AG20443 (cell line): ENCODE measurements at places on chromosomes 11 and 22.
A peak's percentile ranks its signal among the peaks of the same experiment; 100 is the strongest.

- peak; percentile 23 for DNase-seq
Measured at GRCh38 chr22:33328789-33329296, 270.7 kb upstream of the SYN3 start.

DNA sequence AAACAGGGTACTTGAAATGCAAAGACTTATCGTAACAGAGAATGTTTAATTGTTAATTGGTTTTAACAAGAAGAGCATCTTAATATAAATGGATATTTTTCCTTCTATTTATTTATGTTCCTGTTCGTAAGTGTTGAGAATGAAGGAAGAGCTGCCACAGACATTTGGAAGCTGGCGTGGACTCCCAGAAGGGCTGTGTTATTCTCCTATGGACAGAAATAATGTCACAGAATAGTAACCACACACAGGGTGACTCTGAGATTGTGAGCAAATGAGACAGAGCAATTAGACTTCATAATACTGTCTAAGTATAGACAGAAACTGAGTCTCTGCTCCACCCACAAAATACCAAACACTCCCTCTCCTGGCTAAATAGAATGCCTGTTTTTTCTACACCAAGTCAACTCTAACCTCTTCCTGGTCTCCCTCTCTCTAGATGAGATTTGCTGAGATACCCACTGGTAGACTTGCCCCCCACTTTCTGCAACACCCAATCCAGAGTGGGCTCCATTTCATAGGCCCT lies 6.1 kb downstream of the APOL3 start:
- DNase-seq: no peak

DNA sequence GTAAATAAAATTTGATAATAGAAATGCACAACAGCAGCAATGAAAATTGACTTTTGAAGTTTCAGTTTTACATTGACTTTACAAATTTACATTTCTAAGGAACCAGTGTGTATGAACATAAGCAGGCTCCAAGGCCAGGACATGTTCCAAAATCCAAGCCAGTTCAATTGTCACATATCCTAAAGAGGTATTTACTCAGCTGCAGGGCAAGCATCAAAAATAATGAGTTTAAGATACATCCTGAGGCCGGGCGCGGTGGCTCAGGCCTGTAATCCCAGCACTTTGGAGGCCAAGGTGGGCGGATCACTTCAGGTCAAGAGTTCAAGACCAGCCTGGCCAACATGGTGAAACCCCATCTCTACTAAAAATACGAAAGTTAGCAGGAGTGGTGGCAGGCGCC lies 39.0 kb upstream of the AKIP1 start:
- no peak for DNase-seq

DNA sequence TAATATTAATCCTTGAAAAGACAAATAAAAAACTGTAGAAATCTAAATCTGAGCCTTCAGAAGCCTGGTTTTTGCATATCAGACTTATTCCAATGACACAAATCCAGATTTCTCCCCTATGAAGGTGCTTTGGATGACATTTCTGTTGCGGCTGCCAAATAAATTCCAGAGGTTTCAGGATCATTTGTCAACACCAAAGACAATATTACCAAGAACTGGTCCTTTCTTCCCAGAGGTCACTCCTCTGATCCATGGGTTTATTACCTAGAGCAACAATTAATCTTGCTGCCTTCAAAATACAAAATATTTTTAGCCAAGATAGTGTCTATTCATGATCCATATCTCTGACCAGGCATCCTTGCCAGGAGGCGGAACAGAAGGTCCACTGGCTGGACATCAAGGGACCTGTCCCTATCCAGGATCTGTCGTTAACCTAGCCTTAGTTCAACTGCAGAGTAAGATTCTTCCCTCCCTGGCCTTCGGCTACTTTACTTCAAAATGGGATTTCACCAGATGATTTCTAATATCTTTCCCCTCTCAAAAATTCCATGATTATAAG lies 4.9 kb downstream of the CADM1 start:
- no peak for DNase-seq

DNA sequence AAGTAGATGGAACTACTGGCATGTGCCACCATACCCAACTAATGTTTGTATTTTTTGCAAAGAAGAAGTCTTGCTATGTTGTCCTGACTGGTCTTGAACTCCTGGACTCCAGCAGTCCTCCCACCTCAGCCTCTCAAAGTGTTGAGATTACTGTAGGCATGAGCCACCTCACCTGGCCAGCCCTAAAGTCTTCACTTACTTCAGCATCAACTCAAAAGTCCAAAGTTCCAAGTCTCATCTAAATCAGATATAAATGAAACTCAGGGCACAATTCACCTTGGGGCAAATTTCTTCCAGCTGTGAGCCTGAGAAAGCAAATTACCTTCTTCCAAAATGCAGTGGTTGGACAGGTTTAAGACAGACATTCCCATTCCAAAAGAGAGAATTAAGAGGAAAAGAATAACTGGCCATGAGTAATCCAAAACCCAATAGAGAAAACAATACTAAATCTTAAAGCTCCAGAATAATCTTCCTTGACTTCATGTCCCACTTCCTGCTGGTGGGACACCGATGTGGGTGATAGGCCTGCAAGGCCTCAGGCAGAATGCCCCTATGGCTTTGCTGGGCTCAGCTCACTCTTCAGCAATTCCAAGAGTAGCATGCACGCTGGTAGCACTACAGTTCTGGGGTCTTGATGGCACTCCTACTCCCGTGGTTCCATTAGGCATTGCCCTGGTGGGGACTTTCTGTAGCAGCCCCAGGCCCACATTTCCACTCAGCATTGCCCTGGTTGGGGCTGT lies 50.3 kb downstream of the TUG1 start:
- no peak for DNase-seq

- no peak for DNase-seq
Measured at GRCh38 chr22:49197505-49197904, 630.2 kb downstream of the BRD1 start.

DNA sequence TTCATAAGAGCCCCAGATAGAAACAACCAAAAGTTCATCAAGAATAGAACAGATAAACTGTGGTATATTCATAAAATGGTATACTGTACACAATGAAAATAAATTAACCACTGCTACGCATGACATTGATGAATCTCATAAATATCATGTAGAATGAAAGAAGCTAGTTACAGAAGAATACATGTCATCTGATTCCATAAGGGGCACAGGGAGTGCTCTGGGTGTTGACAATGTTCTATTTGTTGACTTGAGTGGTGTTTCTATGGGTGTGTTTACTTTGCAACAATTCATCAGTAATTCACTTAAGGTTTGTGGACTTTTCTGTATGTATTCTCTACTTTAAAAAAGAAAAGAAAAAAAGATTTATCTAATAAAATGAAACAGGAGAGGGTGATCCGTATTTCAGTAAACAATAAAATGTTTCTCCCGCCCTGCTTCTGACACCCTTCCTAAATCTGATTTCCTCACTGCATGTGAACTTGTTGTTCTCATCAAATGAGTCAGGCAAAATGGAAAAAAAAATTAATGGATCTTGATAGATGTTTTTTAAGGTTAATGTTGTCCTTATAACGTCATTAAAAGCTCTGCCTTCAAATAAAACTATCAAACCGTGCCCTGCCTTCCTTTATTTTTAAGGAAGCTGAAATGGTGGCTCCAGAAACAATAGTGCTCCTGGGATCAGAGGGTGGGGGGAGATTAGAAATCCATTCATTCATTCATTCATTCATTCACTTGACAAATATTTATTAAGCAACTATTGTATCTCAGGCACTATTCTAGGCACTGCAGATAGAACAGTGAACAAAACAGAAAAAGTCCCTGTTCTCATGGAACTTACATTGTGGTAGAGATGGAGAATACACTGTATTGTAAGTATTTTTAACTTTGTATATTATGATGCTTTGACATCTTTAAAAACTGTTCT lies 77.2 kb upstream of the CD44 start:
- DNase-seq: no peak

DNA sequence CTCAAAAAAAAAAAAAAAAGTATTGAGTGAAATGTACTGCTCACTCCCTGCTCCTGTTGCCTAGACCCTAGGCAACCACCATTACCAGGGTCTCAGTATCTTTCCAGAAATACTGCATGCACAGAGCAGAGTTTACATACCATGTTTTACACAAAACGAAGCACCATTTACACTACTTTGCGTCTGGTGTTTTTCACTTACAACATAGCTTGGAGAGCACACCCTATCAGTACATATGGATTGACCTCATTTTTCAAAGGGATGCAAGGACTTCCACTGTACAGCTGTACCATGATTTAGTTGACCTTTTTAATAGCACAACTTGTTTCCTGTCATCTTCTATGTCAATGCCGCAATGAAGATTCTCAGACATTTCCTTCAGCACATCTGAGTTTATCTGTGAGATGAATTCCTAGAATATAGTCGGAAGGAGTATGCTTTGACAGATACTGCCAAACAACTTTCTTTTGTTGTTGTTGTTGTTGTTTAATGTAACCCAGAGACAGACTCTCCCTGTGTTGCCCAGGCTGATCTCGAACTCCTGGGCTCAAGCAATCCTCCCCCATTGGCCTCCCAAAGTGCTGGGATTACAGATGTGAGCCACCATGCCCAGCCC lies 6.1 kb downstream of the MYH9 start:
- no peak for DNase-seq

DNA sequence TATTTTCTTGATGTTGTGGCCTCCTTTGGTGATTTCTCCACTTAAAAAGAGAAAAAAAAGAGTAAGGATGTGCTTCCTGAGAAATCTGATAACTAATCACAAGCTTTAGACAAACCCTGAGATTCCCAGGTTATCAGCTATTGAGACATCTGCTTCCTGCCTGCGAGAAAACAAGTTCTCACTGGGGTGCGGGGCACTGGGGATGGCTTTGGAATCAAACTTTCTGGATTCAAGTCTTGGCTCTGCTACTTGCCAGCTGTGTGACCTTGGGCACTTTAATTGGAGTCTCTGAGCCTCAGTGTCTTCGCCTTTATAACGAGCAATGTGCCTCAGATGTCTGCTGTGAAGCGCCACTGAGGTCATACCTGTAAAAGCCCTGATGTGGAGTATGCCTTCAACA lies 152.5 kb upstream of the NAV2 start:
- no peak for DNase-seq

DNA sequence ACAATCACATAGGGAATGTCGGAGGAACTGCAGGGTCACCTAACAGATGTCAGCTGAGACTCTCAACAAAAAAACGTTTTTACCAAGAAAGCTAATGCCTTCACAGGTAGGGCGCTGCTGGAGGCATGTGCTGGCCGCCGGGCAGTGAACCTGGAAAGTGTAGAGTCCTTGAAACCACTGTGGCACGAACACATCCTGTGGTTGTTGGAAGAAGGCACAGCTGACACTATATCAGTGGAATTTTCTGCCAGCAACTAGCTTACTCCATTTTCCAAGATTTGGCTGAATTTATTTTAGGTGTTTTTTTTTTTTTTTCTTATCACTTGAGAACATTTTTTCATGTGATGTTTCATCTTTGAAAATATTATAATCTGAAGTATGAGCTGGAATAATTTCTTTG lies 14.2 kb downstream of the TRMU start:
- no peak for DNase-seq

DNA sequence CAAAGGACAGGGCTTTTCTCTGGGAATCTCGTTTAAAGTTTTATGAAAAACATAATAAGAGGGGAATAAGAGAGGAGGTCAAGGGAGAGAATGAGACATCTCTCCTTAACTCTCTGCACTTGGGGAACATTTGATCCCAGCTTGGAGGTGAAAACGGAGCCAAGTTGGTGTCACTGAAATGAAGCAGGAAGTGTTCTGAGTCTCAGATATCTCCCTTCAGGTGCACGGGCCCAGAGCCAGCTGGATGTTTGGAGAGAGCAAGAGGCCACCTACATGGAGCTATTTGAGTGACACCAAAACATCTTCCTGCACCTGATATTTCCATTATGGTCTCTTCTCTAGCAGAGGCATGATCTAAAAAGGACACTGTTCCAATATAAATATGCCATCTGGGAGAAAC lies 85.7 kb downstream of the BLID start:
- no peak for DNase-seq

DNA sequence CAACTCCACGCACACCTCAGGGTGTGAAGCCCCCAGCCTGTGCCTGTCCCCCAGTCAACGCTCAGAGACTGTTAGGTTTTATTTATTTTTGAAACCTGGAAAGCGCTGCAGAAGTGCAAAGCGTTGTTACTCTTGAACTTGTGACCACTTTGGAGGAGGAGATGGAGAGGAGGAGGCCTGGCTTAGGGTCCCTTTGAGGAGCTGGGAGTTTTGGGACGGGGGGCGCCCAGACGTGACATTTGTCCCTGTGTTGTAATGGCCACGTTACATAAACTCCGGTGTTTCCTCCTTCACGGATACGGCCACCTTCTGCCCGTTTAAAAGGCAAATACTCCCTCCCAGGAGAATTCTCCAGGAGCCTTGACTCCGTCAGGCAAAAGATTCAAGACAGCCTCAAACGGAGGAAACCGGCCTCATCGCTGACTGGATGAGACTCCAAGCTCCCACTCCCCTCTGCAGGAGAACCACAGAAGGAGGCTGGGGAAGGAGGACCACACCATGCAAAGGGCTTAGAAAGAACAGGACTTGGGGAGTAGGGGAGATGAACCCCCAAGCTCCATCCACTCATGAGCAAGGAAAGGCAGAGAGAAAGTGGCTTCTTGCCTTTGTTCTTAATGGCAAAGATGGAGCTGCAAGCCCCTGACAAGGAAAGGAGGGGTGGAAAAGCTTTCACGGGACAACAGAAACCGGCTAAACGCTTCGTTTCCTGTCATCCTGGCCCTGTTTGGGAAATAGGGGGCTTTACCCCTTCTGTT lies 630 bp downstream of the PIK3IP1 start:
- no peak for DNase-seq

DNA sequence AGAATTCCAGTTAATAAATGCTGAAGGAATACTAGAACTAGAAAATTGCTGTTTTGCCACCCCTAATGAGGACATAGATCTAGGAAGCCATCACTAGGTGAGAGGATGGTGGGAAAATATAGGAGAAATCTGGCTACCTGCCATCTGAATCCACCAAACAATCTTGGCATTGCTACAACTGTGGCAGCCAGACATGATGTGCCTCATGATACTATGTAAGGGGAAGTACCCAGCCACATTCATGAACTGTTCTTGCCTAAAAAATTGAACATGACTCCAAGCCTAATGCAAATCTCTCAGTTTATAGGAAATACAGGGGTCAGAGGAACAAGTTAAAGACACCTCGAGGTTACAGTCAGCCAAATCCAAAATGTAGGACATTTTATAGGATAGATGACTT lies 72.8 kb downstream of the SFI1 start:
- DNase-seq: no peak

GRCh38 chr11:116618461-116618860 lies 154.3 kb downstream of the BUD13 start:
- no peak for DNase-seq

DNA sequence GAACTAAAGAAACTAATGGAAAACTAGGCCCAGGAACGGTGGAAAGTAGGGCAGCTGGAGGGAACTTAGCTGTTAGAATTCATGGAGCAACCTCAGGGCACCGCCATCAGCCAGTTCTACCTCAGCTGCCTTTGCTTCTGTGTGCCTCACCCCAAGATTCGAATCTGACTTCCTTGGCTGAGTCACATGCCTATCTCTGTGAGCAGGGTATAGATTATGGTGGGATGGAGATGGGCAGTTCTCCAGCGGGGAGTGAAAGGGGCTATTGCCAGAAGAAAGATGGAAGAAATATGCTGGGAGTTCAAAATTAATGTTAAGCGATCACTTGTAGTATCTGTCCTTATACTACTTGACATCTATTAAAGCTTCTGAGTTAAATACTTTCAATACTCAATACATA lies 18.9 kb upstream of the VWA5A start:
- DNase-seq: no peak
